ENCODE measurements at places on chromosomes 4 and X. TPM values are rescaled to one million over a fixed set of nuclear protein-coding genes. Genes with fewer than 3 reads are reported as not detected.

DNA sequence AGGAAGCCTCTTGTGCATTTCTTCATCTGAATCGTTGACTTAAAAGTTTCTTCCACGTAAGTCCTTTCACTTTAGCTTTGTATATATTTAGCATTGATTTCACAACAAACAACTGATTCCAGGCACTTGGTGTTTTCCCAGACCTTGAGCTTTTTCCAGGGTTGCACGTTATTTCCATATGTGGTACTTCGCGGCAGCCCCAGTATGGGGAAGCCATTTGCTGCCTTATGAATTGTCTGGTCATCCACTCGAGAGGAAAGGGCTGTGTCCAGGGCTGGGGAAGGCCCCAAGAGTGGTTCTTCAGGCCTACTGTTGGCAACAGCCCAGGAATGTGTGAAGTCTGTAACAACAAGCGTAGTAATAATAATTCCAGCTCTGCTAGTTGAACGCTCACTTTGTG lies 2.8 kb upstream of the TLR8 start:
- DNase-seq = no peak

GRCh38 chr4:103757631-103758030 lies 37.8 kb upstream of the TACR3 start:
- no peak for DNase-seq

DNA sequence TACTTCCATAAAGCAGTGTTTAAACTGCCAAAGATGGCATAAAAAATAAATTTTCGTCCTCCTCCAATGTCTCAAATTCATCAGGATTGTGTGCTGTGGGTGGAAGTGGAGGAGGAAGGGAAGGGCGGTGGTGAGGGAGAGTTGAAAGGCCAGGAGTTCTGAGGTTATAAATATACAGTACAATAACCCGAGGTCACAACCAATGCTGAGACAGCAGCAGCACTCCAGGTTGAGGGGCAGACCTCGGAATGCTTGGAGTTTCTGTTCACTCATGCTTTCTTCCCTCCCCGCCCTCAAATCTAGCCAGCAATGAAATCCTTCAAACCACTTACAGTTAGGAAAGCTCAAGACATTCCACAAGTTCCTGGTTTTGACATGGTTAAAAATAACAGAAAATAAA lies 134.0 kb upstream of the SMAD1 start:
- no peak for DNase-seq

DNA sequence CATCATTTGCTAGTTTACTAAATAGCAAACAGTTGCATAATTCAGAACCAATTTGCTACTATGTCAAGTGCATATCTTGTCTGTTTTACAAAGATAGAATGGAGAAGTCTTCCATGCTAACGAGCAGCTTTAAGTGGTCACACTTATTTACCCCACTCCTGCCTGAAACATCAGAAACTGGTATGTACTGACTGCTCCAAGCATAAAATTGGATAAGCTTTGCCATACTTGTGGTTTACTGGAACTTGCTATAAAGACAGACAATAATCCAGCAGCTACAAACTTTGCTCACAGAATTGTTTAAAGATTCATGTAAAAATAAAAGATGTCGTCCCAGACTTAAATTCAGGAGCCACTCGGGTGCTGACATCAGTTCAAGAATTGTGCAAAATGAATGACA lies 13.3 kb upstream of the CDKL2 start:
- no peak for DNase-seq

GRCh38 chrX:141405486-141405852 lies 163.2 kb upstream of the SPANXC start:
- DNase-seq = no peak

DNA sequence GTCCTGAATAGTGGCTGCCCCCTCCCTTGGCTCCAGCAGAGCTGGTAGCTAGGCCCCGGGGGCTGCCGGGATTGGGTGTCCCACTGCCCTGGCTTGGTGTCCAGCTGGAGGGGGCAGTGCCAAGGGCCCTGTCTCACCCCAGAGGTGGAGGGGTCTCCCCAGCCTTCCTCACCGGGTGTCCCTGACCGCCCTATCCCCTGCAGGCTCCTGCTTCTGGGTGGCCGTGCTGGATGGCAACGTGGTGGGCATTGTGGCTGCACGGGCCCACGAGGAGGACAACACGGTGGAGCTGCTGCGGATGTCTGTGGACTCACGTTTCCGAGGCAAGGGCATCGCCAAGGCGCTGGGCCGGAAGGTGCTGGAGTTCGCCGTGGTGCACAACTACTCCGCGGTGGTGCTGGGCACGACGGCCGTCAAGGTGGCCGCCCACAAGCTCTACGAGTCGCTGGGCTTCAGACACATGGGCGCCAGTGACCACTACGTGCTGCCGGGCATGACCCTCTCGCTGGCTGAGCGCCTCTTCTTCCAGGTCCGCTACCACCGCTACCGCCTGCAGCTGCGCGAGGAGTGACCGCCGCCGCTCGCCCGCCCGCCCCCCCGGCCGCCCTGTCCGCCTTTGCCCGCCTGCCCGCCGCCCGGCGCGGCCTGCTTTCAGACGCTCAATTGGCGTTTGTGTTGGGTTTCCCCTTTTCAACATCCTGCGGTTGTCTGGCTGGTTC lies 4.6 kb downstream of the NAT8L start:
- no peak for DNase-seq

DNA sequence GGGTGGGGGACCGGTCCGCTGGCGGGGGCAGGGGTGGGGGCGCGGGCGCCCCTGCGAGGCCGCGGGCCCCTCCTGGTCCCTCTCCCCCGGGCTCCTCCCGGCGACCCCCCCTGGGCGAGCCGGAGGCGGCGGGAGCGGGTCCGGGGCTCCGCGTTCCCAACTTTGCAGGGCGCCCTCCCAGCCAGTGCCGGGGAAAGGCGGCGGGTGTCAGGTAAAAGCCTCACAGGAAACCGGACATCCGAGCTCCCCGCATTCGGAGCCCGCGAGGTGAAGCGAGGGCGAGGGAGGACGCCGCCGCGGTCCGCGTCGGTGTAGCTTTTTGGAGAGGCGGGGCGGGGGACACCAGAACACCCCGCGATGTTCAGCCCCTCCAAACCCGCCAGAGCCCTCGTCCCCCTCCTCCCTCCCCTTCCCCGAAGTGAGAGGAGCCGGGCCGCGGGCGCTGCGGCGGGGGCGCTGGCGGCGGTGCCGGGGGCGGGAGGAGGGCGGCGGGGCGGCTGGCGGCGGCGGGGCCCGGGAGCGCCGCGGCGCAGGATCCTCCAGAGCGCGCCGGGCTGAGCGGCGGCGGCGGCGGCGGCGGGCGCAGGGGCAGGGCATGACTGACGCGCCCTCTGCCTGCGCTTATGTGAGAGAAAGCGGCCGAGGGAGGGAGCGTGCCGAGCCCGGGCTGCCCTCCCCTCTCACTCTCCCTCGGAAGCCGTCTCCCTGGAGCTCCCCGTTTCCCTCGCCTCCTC lies at the start of gene VEGFC:
Gene VEGFC, minus strand, starts transcription at position 597 of the 734 bp plus-strand sequence. CDS start 611 bp downstream, outside the sequence.
- no peak for DNase-seq

DNA sequence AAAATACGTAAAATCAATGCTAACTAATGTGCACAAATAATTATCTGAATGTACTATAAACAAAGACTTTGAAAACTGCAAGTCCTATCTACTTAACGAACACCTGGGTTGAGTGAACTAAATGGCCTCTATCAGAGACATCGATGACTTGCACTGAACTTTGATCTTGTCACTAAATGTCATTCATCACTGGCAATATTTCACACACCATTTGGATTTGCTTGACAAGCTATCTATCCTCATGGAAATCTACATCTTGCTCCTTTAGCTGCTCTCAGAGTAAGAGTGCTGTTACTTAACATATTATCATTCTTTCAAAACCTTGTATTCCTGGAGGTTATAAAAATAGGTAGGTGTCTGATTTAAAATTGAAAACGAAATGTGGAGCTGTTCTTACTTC lies 289.3 kb downstream of the TLL1 start:
- no peak for DNase-seq

DNA sequence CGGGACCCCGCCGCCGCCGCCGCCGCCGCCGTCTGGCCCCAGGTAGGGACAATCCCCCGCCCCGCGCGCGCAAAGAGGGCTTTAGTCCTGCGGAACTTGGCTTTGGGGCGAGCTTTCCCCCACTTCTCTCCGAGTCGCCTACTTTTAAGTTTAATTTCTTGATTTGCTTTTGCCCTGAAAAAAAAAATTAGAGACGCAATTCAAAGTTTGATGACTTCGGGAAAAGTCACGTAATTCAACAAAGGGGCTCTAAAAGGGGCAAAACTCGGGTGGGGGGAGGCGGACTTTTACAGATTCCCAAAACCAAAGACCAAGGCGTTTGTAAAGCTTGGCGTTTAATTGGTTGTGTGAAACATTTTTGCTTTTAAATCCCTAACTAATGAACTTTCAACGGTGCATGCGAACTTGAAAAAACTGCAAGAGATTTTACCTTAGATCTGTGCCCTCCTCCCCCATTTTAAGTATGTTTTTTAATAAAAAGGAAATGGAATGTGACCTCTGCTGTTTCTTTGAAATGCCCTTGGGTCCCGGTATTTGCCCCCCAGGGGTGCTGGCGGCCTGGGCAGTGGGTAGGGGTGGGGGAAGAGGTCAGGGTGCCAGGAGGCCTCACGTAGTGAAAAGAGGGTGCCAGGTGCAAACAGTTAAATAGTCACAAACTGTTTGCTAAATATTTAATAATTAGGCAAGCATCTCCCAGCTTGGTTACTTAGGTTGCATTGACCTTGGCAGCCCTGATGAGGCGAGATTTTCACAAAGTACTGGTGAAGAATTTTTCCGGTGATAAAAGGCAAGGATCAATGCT lies 209.7 kb downstream of the NWD2 start:
- no peak for DNase-seq

- peak; percentile 13 for DNase-seq
Measured at GRCh38 chr4:23890369-23891063, 669 bp upstream of the PPARGC1A start.

GRCh38 chr4:165784672-165785071 lies 88.4 kb upstream of the TLL1 start:
- DNase-seq = no peak

DNA sequence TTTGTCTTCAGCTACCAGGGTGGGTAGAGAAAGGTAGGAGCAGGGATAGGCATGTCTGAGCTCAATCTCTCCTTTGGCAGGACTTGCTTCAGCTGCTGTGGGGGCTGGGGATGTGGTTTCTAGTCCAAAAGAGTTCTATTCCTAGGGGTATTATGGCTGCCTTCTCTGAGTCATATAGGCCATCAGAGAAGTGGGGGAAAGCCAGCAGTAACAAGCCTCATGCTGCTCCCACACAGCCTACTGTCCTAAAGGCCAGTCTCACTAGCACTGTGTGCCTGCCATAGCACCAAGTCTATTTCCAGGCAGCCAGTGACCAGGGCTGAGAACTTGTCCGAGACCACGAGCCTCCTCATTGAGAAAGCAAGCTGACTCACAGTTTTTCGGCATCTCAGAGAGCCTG lies 270.6 kb downstream of the DCAF12L2 start:
- no peak for DNase-seq

- no peak for DNase-seq
Measured at GRCh38 chr4:140097572-140097971, 56.4 kb downstream of the MAML3 start.

- DNase-seq = no peak
Measured at GRCh38 chrX:46588263-46588662, 14.7 kb downstream of the CHST7 start.

- DNase-seq = no peak
Measured at GRCh38 chr4:4647041-4647440, 105.2 kb upstream of the STX18 start.

The CSAG3 gene
- polyA plus RNA-seq = not detected

The MAGEB2 gene
- not detected for polyA plus RNA-seq

The PCDH19 gene
- polyA plus RNA-seq = 3.8 TPM

The EMCN gene
- 28.4 TPM for polyA plus RNA-seq

The SMC1A gene
- polyA plus RNA-seq = 44.5 TPM

The PAGE1 gene
- not detected for polyA plus RNA-seq

The RAB33A gene
- 0.43 TPM for polyA plus RNA-seq

Measured in forelimb muscle (tissue), 1 donor.